ENCODE measurements at places on chromosomes 16 and 17.

DNA sequence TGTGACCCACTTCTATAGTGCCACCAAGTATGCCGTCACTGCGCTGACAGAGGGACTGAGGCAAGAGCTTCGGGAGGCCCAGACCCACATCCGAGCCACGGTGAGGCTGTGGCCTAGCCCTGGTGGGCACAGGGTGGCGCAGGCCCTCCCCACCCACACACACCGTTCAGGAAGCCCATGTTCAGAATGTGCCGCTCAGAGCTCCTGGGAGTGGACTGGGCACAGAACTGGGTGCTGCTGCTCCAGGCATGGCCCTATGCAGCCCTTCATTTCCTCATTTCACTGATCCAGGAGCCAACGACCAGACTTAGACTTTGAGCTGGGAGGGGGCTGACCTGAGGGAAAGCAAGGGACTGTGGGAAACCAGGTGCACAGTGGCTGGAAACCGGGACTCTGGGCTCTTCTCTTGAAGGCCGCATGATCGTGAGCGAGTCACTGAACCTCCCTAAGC, 2.4 kb upstream of the MRM1 start:
- no peak for ATAC-seq

GRCh38 chr16:12439399-12440227, 364.1 kb downstream of the CPPED1 start:
- no peak for ATAC-seq

- no peak for ATAC-seq
These were observed 7.5 kb downstream of the N4BP1 start for GRCh38 chr16:48602356-48603014.

DNA sequence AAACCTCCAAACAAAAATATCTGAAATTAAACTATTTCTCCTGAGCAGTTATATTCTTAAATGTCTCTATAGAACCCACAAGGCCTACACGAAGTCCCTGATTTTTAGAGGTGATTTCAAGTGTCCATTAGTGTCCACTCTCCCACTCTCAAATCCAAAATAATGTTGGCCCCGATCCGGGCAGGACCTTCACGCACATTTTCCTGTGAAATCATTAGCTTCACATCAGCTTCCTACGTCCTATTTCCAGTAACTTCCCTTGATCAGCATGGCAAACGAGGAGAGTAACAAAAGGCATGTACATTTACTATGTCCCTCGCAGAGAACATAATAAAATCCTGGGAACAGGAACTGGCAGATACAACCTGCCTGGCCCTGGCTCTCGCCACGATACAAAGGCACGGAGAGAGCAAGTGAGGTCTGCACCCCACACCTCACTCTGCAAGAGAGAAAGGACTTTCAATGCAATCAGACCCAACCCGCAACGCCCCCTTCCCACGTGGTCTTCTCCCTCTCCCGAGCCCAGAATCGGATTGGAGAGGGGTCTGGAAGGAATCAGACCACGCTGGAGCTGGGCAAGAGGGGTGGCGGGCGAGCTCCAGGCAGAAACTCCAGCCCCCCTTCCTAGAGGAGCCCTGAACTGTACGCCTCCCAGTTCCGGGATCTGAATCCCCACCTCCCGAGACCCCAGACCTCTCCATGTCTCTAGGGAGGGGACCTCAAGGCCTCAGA, 17.5 kb upstream of the C17orf78 start:
- ATAC-seq, result peak; percentile 68

- no peak for ATAC-seq
These were observed 14.2 kb upstream of the C17orf78 start for GRCh38 chr17:37361543-37361942.

DNA sequence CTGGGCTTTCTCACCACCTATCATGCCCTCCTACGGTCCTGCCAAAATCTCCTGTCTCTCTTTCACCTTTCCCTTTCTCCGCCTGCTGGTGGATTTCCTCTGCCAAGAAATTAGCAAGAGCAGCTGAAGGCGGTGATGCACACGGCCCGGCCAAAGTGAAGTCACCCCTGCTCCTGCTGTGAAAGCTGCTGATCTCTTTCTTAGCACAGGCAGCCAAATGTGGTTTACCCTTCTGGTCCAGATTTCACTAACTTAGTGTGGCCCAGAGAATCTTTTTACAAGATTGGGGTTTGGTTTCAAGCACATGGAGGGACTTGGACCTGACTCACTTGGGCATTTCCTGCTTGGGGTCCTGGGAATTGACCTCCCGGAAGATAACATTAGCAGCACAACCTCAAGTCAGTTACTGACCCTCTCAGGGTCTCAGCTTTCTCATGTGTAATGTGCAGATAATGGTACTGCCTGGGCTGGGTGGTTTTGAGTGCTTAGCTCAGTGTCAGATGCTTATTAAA, 155.7 kb downstream of the SOCS1 start:
- ATAC-seq, result peak; percentile 63

- ATAC-seq, result no peak
These were observed 49.9 kb downstream of the MAP2K4 start for GRCh38 chr17:12070561-12070960.
